ENCODE measurements at places on chromosomes 4 and X.

DNA sequence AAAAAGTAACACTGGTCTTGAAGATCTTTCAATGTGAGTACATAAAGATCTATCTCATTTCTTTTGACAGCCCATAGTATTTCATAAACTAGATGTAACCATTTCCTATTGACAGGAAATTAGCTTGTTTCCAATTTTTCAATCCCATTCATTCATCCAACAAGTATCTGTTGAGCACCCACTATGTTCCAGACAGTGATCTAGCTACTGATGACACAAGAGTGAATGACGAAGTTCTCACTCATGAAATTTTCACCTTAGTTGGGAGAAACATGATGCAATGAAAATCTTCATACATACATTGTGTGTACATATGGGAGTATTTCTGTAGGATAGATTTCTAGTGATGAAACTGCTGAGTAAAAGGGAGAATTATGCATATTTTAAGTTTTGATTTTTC is 1.7 kb downstream of the CD38 start:
- no peak for DNase-seq

GRCh38 chr4:76977736-76978350 is 28.3 kb downstream of the SEPTIN11 start:
- DNase-seq: no peak

- no peak for DNase-seq
Measured at GRCh38 chr4:159014859-159015258, 88.0 kb upstream of the RAPGEF2 start.

DNA sequence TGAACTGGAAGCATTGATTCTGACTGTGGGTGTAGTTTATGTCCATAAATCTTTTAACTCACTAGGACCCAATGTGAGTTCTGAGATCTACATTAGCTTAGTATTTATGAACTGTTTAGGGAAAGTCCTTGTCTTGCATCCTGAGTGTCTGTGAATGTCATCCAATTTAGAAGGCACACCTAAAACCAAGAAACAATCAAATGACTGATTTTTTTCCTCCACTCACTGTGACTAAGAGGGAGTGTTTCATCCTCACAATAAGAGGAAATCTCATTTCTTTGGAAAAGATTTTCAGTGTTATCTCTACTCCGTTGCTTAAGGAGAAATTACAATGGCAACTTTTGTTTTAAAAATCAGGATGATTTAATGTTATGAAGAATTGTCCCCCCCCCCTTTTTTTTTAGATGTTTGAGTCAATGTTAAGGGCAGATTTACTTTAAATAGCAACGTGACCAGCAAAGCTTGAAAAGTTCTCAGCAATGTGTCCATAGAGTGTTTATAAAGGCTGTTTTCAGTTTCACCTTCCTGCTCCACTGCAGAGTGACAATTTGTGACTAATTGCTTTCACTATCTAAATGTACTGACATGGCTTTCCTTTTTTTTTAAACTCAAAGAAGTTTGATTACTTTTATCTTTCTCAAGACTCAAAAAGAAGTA is 173.0 kb downstream of the SPCS3 start:
- DNase-seq: no peak

DNA sequence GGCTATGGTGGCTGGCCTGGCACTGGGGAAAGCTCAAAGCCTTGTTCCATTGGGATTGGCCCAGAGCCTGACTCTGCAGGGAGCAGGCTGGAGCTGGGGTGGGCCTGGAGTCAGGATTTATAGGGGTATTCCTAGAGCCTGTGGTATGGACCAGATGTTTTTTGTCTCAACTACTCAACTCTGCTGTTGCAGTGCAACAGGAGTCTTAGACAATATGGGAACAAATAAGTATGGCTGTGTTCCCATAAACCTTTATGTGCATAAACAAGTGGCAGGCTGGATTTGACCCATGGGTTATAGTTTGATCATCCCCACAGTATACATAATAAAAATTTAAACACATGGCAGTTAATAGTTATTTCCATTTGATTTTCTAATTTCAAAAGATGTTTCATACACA is 557.9 kb upstream of the ARX start:
- DNase-seq: no peak

GRCh38 chrX:11996810-11997209 is 141.5 kb upstream of the FRMPD4 start:
- DNase-seq: no peak

DNA sequence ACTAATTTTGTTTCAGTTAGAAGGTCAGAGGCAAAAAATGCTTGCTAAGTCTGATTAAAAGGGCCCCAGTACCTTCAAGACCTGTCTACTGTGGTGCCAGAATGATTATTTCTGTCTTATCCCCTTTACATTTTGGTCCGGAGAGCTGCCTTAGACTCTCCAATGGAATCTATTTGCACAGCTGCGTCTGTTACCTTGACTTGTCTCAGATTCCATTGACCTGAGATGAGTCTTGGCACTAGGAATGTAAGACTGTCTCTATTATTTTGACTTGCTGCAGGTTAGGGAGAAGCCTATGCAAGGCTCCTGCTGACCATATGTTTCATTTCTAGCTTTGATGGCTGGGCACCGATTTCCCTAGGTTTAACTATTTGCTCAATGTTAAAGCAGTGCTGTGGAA is 457.6 kb downstream of the KCTD8 start:
- peak; percentile 68 for DNase-seq

DNA sequence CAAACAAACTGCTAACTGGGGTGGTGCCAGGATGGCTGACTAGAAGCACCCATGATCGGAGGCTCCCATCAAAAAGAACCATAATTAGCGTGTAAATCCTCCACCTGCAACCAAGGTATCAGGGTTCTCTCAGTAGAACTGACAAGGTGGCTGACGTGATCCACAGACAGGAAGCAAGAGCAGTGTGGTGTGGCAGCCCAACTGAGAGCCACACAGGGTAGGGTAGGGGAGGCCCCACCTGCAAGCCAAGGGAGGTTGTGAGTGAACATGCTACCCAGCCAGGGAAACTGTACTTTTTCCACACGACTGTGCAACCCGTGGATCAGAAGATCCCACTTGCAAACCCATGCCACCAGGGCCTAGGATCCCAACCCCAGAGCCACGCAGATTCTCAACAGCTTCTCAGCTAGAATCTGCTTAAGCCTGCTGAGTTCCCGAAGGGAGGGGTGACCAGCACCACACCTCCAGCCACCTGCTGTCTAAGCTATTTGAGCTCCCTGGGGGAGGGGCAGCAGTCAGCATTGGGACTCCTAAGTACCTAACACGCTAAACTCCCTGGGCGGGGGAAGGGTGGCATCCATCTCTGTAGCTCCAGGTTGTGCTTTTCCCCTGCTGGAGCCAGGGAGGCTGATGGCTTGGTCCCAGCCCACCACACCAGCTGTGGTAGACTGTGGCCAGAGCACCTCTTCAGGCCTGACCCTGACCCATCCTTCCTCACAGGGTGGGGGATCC is 425.1 kb downstream of the GPM6A start:
- no peak for DNase-seq

GRCh38 chrX:121010218-121010617 is 24.7 kb upstream of the CT47A1 start:
- DNase-seq: no peak

- no peak for DNase-seq
Measured at GRCh38 chr4:103948244-103949018, 228.6 kb upstream of the TACR3 start.

- DNase-seq: no peak
Measured at GRCh38 chr4:6494431-6495295, 22.2 kb upstream of the PPP2R2C start.

- peak; percentile 64 for DNase-seq
Measured at GRCh38 chr4:138919094-138919936, 96.3 kb upstream of the NOCT start.

DNA sequence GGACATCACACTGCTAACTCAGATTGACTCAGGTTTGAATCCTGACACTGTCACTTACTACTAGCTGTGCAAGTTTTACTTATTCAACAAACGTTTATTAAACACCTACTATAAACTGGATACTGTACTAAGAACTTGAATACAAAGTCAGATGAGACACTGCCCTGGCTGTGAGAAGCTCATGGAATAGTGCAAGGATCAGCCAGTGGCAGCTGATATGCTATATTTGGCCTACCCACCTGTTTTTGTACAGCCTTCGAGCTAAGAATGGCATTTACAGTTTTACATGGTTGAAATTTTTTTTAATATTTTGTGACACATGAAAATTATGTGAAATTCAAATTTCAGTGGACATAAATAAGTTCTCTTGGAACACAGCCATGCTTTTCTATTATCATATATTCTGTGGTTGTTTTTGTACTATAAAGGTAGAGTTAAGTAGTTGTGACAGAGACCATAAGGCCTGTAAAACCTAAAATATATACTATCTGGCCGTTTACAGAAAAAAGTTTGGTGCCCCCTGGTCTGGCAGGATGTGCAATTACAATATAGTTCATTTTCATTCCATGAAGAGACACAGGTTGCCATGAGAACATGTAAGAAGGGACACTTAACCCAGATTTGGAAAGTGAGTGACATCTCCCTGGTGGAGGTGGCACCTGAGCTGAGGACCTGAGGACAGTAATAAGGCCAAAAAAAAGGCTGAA is 3.4 kb upstream of the SEC24D start:
- DNase-seq: no peak

- no peak for DNase-seq
Measured at GRCh38 chrX:5458300-5458842, 770.3 kb downstream of the NLGN4X start.

- DNase-seq: no peak
Measured at GRCh38 chr4:157080605-157081004, 4.7 kb downstream of the GLRB start.

- no peak for DNase-seq
Measured at GRCh38 chr4:154807042-154807630, 26.1 kb downstream of the RBM46 start.

DNA sequence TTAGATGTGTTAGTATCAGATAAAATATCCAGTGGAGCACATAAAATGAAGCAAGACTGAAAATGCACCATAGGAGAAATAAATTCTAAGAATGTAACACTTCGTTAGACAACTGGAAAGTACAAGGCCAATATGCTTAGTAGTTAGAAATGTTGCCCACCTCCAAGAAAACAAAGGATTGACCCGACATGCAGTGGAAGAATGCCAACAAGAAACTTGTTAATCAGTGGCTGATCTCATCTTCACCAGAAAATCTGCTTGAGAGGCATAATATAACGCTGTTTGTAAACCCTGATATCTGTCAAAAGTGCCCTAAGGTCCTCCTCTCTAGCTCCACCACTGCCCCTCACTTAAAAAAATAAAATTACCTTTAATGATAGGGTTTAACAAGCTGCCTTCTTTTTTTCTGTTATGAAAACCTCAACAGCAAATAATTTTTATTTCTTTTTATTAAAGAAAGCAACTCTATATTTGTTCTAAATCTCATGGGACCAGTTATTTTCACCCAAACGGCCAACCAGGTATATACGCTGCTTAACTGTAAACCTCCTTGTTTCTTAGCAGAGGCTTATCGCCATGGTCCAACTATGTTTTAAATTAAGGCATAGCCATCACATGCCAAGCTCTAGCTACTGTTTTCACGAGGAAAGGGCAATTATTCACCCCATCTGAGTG is 1.8 kb downstream of the RASGEF1B start:
- DNase-seq: no peak

DNA sequence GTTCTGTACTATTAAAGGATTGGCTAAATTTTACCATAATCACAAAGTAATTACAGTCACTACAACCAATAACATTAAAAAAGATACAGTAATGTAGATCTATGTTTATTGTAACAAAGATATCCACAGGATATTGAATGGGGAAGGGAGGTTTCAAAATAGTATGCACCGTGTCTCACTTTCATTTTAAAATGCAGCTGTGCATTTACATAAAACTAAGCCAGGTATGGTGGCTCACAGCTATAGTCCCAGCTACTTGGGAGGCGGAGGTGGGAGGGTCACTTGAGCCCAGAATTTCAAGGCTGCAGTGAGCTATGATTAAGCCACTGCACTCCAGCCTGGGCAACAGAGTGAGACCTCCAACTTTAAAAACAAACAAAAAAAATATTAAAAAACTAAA is 8.5 kb downstream of the SRP72 start:
- no peak for DNase-seq

GRCh38 chrX:153953342-153953830 is 8.9 kb upstream of the RENBP start:
- DNase-seq: peak; percentile 7

DNA sequence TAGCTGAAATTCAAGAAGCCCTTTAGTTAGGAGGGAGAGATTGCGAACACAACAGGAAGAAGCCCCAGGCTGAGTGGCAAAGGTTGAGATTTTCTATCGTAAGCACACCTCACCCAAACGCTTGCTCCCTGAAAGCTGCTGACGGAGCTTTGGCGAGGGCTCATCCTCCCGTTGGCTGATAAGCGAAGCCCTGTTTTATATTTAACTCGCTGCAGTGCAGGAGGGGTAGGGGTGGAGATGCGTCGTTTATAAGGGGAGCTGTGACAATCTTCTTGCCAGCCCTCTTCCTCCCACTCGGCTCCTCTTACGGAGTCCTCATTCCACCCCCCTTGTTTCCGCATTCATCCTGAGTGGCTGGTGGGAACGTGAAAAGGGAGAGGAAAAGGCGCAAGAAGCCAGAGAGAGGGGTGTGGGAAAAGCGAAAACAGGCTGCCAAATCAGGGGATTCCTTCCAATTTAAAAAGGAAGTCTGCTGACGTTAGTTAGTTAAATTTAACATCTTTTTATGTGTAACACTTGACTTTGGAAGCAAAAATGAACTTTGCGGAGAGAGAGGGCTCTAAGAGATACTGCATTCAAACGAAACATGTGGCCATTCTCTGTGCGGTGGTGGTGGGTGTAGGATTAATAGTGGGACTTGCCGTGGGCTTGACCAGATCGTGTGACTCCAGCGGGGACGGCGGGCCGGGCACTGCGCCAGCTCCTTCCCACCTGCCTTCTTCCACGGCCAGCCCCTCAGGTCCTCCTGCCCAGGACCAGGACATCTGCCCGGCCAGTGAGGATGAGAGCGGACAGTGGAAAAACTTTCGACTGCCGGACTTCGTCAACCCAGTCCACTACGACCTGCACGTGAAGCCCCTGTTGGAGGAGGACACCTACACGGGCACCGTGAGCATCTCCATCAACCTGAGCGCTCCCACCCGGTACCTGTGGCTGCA is at the start of gene ENPEP:
Gene ENPEP, plus strand, starts transcription at position 275 of the 938 bp plus-strand sequence. Its CDS starts 260 bp downstream, at position 535.
- no peak for DNase-seq

DNA sequence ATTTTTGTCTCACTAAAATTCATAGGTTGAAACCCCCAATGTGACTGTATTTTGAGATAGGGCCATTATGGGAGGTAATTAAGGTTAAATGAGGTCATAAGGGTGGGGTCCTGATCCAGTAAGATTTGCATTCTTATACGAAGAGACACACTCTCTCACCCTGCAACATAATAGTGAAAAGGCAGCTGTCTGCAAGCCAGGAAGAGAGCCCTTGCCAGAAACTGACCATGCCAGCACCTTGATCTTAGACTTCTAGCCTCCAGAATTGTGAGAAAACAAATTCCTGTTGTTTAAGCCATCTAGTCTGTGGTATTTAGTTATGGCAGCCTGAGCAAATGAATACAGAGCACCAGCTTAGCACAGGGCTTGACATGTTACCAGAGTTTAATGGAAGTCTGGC is 17.5 kb upstream of the IGSF1 start:
- no peak for DNase-seq

- no peak for DNase-seq
Measured at GRCh38 chr4:145697332-145697731, 17.4 kb downstream of the C4orf51 start.

Measured in SHP77 (cell line).